ENCODE measurements at places on chromosomes 2 and 18.
A peak's percentile ranks its signal among the peaks of the same experiment; 100 is the strongest.

DNA sequence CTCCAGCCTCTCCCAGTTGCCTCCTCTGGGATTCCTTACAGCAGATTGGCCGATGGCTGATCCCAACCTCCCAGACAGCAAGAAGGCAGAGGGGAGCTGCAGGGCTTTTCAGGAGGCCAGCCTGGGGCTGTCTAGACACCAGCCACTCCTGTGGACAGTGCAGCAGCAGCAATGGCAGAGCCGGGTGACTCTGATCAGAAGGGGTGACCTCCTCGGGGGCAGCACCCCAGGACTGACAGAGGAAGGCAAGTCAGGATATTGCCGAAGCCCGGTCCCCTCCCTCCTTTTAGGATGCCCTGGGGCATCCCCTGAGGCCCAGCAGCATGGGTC lies 84.5 kb downstream of the INHBB start:
- DNase-seq, result no peak

GRCh38 chr18:9619990-9620389 lies 5.6 kb upstream of the PPP4R1 start:
- no peak for DNase-seq

DNA sequence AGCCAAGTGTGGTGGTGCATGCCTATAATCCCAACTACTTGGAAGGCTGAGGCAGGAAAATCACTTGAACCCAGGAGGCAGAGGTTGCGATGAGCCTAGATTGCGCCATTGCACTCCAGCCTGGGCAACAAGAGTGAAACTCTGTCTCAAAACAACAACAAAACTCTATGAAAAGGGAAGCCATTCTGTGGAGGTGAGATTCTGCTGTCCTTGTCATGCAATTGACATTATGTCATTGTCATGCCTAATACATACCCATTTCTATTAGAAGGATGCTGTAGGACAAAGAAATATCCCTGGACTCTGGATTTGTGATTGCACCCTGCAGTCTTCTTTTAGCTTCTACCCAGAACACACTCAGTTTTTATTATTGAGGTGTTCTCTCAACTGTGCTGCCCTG lies 8.6 kb downstream of the RASGRP3 start:
- DNase-seq, result no peak

GRCh38 chr2:35783723-35784122 lies 571.9 kb upstream of the CRIM1 start:
- peak; percentile 5 for DNase-seq

DNA sequence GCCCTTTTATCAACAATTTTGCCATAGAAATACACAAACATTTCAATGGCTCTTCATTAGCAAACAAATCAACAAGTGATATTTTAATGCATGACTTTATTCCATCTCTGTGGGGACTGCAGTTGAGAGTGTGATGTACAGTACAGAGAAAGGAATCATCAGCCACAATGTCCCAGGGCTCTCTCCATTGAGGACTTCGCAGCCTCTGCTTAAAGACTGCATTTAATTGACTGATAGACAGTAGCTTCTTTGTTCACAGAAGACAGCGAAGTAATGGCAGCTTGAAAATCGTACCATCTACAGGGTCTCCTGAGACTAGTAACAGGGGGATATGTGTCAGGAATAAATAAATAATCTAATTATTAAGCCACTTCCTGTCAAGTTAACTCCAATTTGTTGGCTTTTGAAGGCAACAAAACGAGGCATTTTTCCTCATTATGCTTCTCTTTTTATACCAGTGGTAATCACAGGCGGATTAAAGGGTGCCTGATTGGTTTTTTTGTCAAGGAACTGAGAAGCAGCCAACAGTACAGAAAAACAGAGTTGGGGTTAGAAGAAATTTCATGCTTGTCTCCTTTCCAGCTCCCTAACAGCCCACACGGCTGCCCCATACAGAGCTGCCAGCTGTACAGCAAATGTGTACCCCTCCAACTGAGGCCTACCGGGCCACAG lies 164.3 kb downstream of the ZNF521 start:
- peak; percentile 87 for DNase-seq
